ENCODE measurements at places on chromosomes 16 and 17.

DNA sequence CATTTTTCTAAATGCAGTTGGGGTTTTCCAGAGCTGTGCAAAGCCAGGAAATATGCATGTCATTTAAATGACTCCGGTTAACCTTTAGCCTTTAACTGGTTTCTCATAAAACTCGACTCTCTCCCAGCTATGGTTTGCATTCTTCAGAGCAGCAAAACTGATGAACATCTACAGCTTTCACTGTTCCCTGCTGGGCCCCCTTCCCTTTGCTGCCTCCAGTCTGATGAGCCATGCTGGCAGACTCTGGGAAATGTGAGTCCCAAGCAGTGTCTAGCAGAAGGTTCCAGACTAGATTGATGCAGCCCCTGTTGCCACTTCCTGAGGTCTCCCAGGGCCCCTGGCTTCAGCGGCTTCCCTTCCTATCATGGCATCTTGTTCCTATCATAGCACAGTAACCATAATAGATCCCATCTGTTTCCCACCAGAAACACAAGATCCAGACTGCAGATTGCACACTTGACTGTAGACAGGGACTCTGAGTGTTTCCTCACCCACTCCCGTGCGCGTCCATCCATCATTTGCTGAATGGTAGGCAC lies 135.4 kb downstream of the CLEC16A start:
- peak; percentile 98 for DNase-seq

- no peak for DNase-seq
These were observed 3.9 kb downstream of the RAB40C start for GRCh38 chr16:593807-594206.

GRCh38 chr17:74951680-74952421 lies 16.2 kb downstream of the OTOP3 start:
- no peak for DNase-seq

GRCh38 chr16:73288520-73288919 lies 240.6 kb upstream of the ZFHX3 start:
- no peak for DNase-seq

GRCh38 chr16:54373534-54374520 lies 87.2 kb upstream of the IRX3 start:
- DNase-seq, result peak; percentile 29

DNA sequence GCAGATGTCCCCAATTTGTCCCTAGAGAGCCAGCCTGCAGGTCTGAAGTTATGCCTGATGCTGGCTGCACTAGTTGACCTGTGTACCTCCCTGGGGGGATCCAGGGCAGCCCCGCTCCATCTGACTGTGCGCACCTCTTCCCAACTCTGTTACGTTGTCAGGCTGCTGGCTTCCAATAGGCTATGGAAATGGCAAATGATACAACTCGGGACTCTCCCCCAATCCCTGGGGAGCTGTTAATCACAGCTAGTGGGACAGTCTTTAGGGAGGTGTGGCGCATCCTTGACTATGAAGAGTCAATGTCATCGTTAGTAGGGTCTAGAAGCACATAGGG lies 30.1 kb downstream of the GPRC5B start:
- no peak for DNase-seq

DNA sequence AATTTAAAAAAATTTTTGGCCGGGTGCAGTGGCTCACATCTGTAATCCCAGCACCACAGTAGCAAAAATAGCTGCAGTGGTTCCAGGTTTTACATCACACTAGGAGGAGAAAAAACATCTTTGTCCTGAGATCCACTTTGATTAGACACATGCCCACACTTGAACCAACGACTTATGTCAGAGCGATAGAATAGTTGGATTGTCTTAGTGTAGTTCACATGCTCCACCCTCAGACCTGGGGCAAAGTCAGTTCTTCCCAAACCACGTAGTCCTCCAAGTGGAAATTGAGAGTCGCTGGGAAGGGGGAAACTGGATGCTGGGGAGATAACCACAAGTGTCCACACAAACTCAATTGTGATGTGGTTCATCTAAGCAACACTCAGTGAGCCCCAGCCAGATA lies 11.4 kb upstream of the ITGAM start:
- no peak for DNase-seq

GRCh38 chr16:4894276-4895150 lies 42.4 kb downstream of the PPL start:
- no peak for DNase-seq

DNA sequence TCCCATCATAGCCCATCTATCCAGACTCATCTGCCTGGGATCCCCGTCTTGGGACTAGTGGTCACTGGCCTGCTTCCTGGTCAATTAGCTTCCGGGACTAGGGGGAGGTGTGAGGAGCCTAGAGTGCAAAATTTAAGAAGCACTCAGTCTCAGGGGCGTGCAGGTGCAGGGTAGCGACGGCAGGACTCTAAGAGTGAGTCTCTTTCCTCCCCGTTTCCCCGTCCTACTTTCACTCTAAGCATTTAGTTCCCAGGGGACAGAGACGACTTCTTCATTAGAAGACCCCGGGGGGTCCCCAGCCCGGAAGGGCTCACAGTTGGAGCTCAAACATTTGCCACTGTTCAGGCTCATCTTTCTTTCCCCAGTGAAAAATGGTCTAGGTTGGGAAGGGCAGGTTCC lies 677 bp upstream of the ZNHIT3 start:
- DNase-seq, result no peak

GRCh38 chr17:2798188-2798587 lies 1.9 kb downstream of the RAP1GAP2 start:
- no peak for DNase-seq

DNA sequence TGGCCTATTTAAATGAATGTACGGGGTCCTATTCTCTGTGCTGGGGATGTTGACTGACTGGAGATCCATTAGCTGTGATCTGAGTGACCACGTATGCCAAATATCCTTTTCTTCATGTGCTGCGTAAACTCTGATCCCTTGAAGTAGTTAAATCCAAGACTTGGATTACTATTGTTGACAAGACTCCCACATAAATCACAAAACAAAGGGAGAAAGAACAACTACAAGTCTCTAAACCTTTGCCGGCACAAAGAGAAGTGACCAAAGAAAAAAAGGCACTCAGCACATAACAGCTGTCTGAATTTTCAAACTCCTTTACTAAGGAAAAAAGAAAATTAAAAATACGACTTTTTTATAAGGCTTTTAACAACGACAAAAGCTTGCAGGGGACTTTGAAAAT lies 559.9 kb upstream of the CDH8 start:
- DNase-seq, result no peak

- no peak for DNase-seq
These were observed 47.2 kb upstream of the ZNF629 start for GRCh38 chr16:30834130-30834740.

DNA sequence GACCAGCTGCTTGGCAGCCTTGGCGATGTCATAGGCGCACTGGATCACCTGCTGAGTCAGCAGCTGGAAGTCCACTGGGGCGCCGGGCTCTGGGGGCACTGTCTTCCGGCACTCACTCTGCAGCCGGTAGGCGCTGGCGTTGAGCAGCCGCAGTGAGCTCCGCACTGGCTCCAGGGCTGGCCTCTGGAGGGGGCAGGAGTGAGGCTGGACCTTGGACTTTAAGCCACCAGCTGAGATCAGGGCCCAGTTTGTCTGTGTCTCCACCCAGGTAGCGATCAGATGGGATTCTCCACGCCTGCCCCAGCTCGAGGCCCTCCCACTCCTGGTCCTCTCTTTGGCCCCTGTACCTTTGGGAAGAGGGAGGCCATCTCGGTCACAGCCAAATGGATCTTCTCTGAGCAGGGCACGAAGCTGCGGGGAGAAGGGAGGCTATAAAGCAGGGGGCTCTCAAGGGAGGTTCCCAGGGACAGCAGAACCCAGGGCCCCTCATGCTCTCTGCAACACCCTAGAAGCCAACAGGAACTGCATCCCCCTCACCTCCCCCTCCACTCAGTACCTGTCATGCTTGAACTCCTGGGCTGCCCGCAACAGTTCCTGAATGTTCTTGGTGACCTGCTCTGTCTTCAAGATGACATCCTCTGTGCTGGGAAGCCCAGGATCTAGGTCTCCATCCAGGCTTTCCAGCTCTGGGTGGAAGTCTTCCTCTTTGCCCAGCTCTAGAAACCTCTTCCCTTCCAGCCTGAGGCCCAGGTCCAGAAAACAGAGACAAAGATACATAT lies 6.4 kb downstream of the TP53I13 start:
- no peak for DNase-seq

GRCh38 chr17:71709946-71710345 lies 410.9 kb upstream of the SOX9 start:
- DNase-seq, result no peak

- peak; percentile 81 for DNase-seq
These were observed 169.5 kb downstream of the AHSP start for GRCh38 chr16:31696968-31697743.

GRCh38 chr17:35023538-35023937 lies 40.0 kb downstream of the RFFL start:
- peak; percentile 25 for DNase-seq

DNA sequence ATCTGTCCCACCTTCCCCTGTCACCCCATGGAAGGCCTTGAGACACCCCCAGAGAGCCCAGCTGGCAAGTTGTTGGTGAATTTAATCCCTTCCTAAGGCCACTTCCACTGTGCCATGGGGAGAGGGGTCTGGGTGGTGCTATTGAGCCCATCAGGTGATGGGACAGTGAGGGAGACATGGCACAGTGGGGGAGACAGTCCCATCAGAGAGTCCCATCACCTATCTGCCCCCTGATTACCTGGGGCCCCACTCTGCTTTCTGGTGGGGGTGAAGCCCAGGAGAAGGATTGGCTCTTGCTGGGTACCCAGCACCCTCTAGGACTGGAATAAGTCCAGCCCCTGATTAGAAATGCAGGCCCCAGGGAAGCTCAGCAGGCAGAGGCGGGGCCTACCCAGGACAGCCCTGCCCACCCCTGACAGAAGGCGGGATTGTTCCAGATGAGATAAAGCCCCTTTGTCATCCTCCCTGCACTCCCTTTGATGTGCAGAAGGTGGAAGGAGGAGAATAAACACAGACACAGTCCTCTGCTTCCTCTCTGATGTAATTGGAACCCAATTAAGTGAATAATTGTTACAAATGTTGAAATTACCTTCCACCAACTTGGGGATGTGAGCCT lies 18.9 kb downstream of the TMEM132E start:
- no peak for DNase-seq

DNA sequence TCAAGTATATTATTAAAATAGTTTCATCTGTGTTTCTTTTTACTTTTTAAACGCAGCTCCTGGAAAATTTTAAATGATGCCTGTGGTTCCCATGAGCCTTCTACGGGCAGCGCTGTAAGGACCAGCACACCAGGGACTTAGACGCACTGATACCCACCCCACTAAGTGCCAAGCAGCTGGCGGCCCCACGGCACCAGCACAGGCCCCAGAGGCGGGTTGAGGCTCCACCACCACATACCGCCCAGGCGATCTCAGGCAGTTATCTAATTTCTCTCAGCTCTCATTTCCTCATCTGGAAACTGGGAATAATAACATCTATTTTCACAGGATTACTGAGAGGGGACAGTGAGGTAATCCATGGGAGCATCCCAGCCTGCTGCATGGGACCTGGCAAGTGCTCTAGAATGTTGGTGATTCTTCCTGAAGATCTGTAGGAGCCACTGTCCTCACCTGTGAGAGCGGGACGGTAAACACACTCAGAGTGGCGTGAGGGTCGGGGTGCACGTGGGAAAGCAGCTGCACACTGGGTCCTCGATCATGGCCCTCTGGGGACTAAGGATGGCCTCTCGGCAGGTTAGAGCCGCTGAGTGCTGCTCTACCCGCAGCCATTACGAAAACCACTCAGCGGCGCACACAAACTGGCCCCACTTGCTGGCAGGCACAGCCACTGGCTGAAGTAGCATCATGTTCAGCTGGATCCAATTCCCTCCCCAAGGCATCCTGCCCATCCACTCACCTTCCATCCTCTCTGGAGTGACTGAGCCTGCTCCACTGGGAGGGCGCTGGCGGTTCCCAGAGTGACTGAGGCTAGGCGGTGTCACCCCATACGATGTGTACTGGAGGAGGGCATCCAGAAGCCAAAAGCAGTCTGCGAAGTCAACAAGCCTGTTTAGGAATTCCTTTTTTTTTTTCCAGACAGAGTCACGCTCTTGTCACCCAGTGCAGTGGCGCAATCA lies 17.6 kb upstream of the SLC38A8 start:
- DNase-seq, result no peak

DNA sequence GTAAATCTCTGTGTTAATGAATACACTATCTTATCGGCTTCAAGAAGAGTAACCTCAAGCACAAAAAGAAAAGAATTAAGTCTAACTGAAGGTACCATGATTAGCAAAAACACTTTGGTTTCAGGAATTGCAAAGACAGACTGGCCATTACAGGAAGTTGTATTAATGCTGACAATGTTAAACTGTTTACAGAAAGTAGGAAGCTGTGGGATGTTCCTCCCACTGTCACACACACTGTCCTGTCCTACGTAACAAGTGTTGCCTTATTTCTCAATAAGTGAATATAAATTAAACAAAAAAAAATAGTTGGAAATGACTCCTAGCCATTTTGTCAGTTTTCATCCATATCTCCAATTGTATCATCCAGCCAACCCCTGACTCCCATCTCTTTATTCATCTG lies 8.6 kb downstream of the GNA13 start:
- peak; percentile 15 for DNase-seq

- no peak for DNase-seq
These were observed 16.4 kb downstream of the ZNF778 start for GRCh38 chr16:89233678-89234490.

DNA sequence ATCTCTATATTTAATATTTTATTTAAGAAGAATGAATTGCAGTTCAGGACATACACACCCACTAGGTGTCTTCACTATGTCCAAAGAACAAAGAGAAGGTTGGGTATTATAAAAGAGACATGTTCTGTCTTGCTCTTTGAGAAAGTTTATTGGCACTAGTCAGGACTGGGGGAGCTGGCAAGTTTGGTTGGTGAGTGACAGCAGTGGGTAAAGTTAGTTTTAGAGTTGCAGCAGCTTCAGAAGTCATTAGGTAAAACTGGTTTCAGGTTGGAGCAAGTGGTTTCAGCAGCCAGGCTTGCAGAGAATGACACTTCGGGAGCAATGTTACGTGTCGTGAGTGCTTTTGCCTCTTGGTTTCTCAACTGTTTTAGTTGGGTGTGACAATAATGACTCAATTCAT lies 142.2 kb upstream of the HS3ST3A1 start:
- DNase-seq, result no peak

GRCh38 chr16:82329504-82330192 lies 159.6 kb upstream of the MPHOSPH6 start:
- DNase-seq, result no peak

DNA sequence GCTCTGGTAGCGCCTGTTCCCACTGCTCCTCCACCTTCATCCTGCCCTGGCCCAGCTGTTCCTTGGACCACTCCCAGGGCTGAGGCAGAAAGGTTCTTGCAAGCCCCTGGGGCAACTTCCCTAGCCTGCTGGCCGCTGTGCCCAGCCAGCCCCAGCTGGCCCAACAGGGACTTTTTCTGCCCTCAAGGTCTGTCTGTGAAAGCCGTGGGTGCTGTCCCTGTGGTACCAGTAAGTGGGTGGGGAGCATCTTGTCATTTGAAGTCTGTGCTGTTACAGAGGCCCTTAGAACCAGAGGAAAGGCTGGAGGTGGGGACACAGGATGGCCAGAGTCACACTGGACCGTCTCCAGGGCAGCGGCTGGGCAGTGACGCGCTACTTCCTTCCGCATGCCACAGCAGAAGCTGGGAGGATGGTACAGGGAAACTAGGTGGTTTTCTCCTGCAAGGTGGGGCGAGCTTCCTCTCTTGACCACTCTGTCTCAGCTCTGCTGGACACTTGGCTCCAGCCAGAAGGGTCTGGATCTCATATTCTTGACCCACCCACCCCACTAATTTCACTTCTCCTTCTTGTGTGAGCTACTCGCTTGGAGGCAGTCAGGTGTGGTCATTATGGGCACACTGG lies 87.8 kb downstream of the PLCG2 start:
- no peak for DNase-seq

- no peak for DNase-seq
These were observed 21.6 kb downstream of the C17orf58 start for GRCh38 chr17:67974598-67975066.
